ENCODE measurements at places on chromosomes 1 and 21.

DNA sequence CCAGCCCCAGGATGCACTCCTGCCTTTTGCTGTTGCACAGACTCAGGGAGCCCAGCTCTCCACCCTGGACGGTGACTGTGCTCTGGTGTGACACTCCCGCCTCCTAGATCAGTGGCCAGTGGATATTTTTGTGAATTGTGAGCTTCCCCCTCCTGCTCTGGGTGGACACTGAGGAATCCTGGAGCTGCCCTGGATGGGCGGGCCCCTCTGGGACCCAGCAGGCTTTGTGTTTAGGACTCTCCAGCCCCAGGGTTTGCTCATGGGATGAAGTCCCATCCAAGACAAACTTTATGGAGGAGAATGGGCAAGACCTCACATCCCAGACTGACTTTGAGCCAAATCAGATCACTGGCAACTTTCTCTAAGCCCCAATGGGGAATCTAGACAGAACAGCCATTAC, 16.1 kb downstream of the SLC6A9 start:
- DNase-seq = no peak

GRCh38 chr1:230891413-230891812, 23.1 kb upstream of the C1orf198 start:
- DNase-seq = no peak

GRCh38 chr1:229579059-229579673, 20.7 kb upstream of the ABCB10 start:
- no peak for DNase-seq

GRCh38 chr1:14718476-14718875, 120.0 kb downstream of the KAZN start:
- no peak for DNase-seq

- DNase-seq = no peak
These were observed 438.9 kb upstream of the ZP4 start for GRCh38 chr1:238329671-238330070.

DNA sequence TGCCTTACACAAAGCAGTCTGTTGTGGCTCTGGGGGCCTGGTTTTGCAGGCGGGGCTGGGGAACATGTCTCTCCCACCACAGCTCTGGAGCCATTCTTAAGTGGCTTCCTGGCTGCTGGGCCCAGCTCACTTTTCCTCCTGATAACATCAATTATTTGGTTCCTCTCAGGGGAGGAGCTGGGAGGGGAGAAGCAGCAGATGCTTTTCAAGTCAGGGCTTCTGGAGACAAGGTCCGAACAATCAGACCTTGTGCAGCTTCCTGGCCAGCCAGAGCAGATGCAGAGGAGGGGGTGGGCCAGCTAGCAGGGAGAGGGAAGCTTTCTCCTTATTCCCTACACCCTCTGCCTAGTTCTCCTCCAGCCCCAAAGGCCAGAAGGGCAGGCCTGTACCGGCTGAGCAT, 3.7 kb upstream of the PAQR6 start:
- no peak for DNase-seq

- no peak for DNase-seq
These were observed 335.8 kb upstream of the KAZN start for GRCh38 chr1:14262637-14263036.

DNA sequence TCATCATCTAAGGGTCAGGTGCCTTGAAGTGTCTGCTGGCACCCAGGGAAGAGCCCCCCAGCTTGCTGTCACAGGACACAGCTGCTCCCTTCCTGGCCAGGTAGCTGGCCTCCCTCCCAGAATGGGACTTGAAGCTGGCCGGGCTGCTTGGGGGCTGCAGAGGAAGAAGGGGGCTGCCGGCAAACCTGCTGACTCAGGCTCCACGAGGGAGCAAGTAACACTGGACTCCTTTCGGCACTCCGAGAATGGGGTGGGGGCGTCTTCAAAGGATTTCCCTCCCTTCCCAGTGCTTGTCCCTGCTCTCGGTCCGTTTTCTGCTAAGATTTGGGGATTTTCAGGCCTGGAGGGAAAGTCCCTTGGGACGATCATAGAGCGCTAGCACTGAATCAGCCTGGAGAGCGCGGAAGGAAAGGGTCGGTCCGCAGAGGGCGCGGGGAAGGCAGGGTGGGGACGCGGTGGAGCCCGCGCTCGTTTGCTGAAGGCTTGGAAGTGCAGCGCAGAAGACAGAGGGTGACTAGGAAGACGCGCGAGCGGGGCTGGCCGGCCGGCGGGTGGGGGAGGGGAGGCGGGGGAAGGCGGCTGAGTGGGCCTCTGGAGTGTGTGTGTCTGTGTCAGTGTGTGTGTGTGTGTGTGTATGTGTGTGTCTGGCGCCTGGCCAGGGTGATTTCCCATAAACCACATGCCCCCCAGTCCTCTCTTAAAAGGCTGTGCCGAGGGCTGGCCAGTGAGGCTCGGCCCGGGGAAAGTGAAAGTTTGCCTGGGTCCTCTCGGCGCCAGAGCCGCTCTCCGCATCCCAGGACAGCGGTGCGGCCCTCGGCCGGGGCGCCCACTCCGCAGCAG, at the start of gene CSF1:
Gene CSF1, plus strand, starts transcription at position 727 of the 840 bp plus-strand sequence. CDS start 175 bp downstream, outside the sequence.
- peak; percentile 73 for DNase-seq

DNA sequence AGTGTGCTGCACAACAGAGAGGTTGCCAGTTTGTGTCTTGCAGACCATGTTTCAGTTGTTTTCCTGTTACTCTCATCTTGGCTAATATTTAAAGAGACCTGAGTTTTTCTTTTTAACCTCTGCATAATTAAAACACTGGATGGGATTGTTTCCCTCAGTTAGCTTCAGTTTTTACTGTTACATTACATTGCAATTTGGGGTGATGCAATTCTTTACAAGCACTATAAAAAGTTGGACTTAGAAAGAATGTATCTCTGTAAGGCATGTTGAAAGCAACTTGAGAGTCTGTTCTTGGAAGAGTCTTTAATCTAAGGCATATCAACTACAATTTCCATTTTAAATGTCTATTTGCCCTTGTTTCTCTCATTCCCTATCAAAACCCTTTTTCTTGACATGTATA, 99.1 kb downstream of the DNM3 start:
- DNase-seq = no peak

GRCh38 chr1:109763646-109764415, at the start of gene EPS8L3:
Gene EPS8L3 (minus strand): TSS chr1:109763923. CDS start chr1:109761749, 2,174 bp downstream.
- no peak for DNase-seq

GRCh38 chr1:211842518-211842917, 12.0 kb upstream of the LPGAT1 start:
- no peak for DNase-seq

- DNase-seq = no peak
These were observed 45.2 kb downstream of the TENT5C start for GRCh38 chr1:117650840-117651568.

DNA sequence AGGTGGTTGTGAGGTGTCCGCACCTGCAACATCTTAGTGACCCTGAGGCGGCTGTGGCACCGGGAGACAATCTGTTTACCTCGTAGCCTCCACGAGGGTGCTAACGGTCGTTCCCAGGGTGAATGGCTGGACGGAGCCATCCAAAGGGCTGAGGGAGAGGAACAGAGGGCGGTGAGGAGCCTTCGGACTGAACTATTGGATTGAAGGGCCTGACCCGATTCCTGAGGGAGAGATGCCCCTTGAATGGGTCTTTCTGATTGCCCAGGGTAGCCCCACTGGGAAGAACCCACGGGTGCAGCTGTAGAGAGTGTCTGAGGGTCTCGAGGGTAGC, 2.3 kb downstream of the NR5A2 start:
- no peak for DNase-seq

DNA sequence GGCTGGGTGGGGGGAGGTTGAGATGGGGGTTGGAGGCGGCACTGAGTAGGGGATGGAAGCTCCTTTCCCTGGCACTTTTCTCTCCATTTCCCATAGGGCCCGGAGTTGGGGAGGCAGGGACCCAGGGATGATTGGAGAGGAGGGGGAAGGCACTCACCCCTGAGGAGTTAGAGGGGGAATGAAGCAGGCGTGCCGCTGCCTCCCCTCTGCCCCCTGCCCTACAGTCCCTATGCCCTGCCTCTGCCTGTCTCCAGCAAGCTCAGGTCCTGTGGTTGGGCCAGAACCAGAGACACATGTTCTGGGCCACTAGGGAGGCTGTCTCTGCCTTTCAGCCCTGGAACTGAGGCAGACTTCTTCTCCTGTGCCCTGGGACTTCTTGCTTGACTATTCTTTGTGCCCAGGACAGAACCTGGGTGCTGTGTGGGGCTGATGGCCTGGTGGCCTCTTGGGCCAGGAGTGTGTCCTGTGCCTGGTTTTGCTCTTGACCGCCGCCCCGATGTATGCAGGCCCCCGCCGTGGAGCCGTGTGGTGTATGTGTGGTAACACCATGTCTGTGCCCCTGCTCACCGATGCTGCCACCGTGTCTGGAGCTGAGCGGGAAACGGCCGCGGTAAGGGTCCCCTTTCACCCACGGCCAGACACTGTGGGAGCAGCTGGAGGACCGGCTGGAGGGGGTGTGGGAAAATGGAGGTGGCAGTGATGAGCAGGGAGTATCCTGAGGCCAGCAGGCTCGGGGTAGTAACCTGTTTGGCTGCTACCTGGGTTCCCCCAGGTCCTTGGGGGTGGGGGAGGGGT, 1.4 kb downstream of the LYPLA2 start:
- no peak for DNase-seq

DNA sequence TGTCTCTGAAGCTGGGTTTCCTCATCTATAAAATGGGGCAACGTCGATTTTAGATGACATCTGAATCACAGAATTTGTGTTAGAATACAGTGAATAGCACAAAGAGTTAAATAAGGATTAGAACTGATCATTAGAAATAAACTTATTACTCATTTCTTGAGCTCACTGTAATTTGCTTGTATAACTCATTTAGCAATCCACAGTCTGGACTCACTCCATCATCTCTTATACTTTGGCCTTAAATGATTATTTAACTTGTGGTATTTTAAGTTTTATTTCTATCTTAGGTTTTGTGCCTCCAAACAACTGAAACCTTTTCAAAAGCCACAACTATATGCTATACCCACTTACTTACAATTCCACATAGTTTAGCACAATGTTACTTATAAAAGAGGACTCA, 128.0 kb downstream of the CDC42BPA start:
- DNase-seq = no peak

GRCh38 chr1:24481101-24481500, 21.5 kb upstream of the RCAN3 start:
- peak; percentile 70 for DNase-seq

DNA sequence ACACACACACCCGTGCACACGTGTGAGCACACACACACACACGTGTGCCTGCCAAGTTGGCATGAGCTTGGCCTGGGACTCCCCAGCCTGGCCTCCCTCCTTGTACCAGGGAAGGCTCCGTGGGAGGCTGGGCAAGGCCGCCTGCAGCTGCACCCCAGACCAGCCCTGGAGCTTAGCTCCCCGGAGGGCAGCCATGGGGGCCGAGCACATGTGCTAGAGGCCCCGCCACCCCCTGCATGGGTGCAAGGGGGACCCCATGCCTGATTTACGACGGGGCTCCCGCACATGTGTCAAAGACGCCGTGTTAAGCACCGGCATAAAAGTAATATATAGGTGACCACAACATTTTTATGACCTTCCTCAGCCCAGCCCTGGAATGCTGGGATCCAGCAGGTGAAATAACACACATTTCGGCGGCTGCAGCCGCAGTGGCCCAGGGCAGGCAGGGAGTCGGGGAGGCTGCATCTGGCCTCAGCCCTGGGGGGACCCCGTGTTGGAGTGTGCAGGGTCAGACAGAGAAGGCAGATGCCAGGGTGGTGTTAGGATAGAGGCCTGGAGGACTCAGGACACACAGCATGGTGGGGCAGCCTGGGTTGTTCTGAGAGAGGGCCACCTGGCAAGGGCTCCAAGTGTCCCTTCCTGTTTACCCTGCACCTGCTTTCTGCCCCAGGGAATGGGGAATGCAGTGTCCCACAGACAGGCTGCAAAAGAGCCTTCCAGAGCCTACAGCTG, 56.3 kb downstream of the WNT9A start:
- DNase-seq = no peak

- DNase-seq = no peak
These were observed 1283.7 kb upstream of the ADGRL2 start for GRCh38 chr1:80517062-80517461.

GRCh38 chr21:42356046-42356445, 5.3 kb upstream of the TFF2 start:
- DNase-seq = no peak

- no peak for DNase-seq
These were observed 76.1 kb downstream of the OLFM3 start for GRCh38 chr1:101920577-101920976.

Data from CD4-positive, alpha-beta T cell treated with Interleukin-15 for 1 hour (primary cell).